HEK293T (cell line): ENCODE measurements at places on chromosomes 13 and 19.

DNA sequence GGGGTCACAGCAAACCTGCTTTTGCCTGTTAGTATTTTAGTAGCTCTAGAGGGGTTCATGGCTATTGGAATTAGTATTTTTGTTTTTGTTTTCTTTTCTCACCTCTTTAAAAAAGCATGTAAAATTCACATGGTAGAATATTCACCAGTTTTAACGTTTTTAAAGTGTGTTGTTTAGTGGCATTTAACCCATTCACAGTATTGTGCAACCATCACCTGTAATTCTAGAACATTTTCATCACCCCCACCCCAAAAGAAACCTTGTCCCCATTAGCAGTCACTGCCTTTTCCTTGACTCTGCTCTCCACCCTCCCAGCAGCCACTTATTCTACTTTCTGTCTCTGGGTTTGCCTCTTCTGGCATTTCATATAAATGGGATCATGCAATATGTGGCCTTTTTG, 39.8 kb downstream of the GATAD2A start:
- DNase-seq, result no peak

DNA sequence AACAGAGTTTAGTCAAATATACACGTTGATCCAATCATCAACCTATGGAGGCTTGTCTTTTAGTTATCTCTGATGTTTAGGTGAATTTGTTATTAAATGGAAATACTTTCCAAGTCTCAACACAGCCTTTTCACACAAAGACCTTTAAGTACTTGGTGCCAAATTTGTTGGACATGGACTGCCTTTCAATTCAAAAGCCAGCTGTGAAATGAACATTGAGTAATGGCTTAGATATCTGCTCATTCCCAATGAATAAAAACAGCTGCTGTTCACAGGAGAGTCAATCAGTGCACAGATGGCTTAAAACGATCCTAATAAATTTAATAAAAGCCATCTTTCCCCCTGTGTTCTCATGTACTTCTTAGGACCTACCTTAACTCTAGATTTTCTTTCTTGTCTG, 19.9 kb upstream of the DHRS12 start:
- DNase-seq, result no peak

DNA sequence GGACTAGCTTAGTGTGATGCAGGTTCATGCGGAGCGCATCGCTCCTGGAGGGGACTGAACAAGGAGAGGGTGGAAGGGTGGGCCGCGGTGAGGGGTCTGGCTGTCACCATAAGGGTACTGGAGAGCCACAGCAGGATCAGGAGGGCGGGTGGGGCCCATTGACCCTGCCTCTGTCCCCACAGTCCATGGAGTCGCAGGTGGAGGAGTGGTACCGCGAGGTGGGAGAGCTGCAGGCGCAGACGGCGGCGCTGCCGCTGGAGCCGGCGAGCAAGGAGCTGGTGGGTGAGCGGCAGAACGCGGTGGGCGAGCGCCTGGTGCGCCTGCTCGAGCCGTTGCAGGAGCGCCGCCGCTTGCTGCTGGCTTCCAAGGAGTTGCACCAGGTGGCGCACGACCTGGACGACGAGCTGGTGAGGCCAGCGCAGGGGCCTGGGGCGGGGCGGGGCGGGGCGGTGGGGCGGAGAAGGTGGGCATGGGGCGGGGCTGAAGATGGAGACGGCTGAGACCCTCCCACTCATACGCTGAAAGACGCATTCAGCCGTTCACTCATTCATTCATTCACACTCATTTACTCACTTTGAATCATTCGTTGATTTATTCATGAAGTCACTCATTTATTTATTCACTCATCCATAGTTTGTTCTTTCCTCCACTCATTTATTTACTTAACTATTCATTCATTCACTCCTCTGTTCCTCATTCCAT, 27.5 kb upstream of the SHKBP1 start:
- DNase-seq, result peak; percentile 91

DNA sequence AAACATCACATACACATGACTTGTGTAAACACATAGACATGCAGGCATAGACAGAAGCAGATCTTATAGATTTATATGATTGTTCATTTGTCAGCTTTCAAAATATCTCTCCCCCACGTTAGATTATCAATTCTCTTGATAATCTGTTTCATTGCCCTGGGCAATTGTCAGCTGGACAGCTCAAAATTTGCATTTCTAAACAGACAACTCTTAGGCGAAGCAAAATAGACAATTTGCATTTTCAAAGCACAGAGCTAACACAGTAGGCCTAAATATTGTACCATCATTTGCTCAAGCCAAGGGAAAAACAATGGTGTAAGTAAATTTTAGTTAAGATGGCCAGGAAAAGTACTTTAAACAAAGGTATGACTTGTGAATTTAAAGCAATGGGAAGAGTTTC, 24.0 kb upstream of the KBTBD6 start:
- DNase-seq, result no peak

GRCh38 chr19:51803967-51804366, 9.0 kb downstream of the FPR3 start:
- no peak for DNase-seq

DNA sequence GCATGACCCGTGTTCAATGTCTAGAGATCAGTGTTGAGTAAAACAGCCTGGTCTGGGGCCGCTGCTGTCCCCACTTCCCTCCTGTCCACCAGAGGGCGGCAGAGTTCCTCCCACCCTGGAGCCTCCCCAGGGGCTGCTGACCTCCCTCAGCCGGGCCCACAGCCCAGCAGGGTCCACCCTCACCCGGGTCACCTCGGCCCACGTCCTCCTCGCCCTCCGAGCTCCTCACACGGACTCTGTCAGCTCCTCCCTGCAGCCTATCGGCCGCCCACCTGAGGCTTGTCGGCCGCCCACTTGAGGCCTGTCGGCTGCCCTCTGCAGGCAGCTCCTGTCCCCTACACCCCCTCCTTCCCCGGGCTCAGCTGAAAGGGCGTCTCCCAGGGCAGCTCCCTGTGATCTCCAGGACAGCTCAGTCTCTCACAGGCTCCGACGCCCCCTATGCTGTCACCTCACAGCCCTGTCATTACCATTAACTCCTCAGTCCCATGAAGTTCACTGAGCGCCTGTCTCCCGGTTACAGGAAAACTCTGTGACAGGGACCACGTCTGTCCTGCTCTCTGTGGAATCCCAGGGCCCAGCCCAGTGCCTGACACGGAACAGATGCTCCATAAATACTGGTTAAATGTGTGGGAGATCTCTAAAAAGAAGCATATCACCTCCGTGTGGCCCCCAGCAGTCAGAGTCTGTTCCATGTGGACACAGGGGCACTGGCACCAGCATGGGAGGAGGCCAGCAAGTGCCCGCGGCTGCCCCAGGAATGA, 1.5 kb upstream of the CEACAM5 start:
- DNase-seq, result peak; percentile 88

GRCh38 chr19:29622166-29623070, 16.3 kb downstream of the POP4 start:
- no peak for DNase-seq

DNA sequence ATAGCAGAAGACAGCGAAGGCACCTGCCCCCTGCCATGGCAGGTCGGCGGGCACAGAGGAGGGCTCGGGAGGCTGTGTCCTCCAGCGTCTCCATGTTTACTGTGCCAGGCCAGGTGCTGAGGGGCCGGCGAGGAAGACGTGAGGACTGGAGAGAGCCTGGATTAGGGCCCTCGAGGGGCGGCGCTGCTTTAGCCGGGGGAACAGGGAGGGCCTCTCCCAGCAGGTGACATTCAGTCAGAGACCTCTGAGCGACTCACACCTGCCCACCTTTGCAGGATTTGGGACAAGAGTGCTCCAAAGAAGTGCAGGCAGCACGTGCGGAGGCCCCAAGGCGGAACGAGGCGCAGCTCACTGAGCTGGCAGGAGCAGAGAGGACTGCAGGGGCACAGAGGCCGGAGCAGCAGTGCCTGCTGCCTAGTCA, 17.6 kb downstream of the KDM4B start:
- DNase-seq, result no peak

- DNase-seq, result no peak
Observed at GRCh38 chr13:73273745-73274144, 214.9 kb downstream of the KLF5 start.

DNA sequence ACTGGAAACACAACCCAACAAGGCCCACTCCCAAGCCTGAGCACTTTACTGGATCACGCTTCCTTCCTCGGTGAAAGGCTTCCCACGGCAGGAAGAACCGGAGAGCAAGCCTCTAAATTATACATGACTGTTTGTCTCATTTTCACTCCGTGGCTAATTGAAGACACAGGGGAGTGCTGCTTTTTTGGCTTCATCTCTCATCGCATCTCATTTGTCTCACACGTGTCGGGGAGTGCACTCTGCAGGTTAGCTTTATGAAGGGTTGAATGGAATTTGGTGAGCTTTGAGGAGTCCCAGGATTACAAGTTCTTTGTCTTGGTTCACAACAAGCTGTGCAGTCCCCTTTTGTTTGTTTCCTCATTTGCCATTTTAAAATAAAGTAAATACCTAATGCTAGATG, 544.6 kb downstream of the GPC6 start:
- DNase-seq, result no peak

DNA sequence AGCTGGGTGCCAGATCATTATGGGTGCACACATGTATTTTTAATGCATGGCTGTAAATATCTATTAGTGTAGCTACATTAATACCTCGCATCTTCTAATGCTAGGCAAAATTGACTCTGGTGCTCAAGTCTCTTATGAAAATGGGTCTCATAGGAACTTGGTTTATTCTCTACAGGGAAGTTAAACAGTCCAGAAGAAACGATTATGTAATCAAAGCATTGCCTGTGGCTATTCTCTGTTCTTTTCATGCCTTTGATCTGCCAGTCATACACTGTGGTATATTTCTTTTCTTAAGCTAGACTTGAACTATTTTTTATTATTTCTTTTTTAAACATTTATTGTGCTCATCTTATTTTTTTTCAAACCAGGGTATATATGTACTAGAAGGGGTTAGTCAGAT, 1015.0 kb downstream of the SLITRK1 start:
- no peak for DNase-seq

DNA sequence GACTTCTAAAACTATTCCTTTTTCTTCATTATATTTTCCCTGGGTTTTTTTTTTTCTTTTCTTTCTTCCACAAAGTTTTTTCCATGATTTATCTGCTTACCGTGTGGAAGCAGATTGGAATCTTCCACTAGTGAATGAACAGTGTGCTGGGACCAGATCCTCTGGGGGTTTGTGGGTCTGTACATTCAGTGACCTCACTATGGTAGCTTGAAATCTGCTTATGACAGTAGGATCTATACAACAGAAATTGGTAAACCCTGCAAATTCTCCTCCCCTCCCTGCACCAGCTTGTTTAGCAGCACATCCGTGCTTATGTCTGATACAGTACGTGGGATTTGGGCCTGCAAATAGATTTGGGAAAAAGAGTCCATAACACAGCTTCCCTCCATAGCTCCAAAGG, 26.0 kb upstream of the MAB21L1 start:
- no peak for DNase-seq

GRCh38 chr19:11540645-11541044, 2.0 kb downstream of the CNN1 start:
- DNase-seq, result no peak

DNA sequence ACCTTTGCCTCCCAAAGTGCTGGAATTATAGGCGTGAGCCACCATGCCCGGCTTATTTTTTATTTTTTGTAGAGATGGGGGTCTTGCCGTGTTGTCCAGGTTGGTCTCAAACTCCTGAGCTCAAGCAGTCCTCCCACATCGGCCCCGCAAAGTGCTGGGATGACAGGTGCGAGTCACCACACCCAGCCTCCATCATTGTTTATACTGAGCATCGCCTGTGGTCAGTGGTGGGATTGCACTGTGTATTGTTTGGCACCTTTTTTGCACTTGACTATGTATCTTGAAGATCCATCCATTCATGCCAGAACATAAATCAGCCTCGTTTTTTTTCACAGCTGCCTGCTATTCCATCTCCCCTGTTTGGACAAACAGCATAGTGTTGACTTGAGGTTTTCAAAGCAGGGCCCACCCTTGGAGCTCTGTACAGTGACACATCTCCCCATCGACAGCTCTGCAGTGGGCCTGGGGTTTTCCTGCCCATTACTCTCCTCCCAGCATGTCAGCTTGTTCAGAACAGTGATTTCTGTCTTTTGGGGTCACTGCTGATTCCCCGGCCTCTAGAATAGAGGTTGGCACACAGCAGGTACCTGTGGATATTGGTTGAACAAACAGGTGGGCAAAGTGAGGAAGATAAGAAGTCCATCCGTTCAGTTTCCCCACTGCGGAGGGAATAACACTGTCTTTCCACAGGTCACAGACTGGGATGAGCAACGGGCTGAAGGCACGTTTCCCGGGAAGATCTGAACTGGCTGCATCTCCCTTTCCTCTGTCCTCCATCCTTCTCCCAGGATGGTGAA, 8.2 kb upstream of the UPK1A start:
- no peak for DNase-seq

- DNase-seq, result no peak
Observed at GRCh38 chr19:40717880-40718773, 1.2 kb downstream of the ITPKC start.

DNA sequence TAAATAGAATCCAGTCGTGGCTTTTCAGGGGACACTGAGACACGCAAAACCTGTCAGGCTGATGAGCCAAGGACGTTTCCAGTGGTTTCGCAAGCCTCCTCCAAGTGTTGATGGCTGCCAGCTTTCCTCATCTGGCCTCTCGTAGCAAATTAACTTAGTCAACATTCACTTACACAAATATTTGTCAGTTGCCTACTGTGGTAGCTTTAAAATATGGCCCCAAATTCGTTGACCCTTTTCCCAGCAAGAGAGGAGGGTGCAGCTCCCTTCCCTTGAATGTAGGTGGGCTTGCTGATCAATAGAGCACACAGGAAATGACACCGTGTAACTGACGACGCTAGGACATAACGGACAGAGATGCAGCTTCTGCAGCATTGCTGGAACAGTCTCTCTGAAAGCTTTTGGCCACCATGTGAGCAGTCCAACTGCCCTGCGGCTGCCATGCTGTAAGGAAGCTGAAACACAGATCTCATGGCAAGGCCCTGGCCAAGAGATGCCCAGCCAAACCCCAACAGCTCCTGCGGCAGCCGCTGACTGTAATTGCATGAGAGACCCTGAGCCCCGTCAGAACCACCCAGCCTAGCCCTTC, 5.5 kb upstream of the RANBP3 start:
- no peak for DNase-seq
